Psoas muscle (tissue), 8 donors: ENCODE measurements at places on chromosomes 12 and 14.

GRCh38 chr12:49197256-49197655 lies 8.4 kb upstream of the TUBA1A start:
- no peak for DNase-seq

DNA sequence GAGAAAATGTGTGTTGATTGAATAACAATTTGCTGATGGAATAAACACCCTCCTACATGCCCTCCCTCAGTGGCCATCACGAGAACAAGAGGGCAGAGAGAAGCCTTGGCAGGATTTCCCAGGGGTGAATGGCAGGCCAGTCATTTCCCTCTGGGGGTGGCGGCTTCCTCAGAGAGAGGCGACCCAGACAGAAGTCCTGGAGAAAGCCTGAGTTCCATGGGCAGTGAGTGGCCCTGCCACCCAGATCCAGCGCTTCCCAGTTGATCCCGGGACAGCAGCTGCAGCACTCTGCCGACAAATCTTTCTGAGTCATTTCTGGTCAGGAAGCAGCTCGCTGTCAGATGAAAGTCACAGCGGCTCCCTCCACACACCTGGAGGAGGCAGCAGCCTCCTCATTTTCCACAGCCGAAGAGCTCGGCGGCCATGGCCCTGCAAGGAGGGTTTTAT lies 123.0 kb downstream of the SCARB1 start:
- peak; percentile 62 for DNase-seq

GRCh38 chr14:95467232-95467631 lies 49.2 kb downstream of the SYNE3 start:
- DNase-seq, result no peak

DNA sequence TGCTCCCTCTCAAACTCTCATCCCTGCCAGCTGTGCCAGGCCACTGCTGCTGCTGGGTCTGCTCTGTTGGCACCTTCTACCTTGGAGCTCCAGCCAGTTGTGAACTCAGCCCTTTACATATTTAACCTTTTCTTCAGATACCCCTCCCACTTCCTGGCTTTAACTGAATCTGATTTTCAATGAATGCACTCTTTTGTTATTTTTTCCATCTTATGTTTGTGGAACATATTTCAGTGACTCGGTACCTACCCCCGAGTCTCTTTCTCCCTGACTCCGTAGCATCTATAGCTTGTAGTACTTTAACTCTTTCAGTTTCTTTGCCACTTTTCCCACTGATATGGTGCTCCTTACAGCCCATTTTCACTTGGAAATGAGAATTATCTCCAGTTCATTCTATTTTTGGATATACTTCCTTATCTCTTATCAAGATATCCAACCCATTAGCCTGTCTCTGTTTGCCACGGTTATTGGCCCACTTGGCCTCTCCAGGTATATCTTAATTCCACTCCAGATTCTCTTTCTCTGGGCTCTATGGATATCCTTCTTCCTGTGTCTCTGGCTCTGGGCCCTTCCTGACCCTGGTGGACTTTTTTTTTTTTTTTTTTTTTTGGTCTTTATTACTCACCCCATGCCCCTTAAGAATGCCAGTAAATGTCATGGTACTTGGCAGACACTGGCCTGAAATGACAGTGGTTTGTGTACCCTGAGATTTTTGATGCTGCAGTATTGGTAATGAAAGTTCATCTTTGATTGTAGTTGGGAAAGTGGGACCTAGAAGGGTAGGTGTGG lies 62.7 kb downstream of the PELI2 start:
- DNase-seq, result no peak

DNA sequence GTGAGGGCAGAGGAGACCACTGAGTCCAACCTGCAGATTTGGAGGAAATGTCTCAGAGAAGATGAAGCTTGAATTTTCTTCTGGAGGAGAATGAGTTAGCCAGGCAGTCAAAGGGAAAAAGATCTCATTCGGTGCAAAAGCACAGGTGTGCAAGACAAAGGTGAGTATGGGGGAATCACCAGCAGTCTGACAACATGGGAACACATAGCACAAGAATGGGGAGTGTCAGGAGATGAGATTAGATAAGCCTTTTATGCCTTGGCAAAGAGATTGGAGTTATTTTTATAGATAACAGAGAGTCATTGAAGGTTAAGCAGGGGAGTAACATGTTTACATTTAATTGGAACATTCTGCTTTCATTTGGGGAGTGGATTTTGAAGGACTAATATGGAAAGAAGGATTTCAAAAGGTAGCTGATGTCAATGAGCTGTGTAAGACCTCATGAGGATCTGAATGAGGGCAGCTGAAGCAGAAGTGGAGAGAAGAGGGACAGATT lies 171.3 kb upstream of the NTF3 start:
- no peak for DNase-seq

GRCh38 chr12:124391340-124392261 lies 96.7 kb downstream of the RFLNA start:
- DNase-seq, result peak; percentile 75

DNA sequence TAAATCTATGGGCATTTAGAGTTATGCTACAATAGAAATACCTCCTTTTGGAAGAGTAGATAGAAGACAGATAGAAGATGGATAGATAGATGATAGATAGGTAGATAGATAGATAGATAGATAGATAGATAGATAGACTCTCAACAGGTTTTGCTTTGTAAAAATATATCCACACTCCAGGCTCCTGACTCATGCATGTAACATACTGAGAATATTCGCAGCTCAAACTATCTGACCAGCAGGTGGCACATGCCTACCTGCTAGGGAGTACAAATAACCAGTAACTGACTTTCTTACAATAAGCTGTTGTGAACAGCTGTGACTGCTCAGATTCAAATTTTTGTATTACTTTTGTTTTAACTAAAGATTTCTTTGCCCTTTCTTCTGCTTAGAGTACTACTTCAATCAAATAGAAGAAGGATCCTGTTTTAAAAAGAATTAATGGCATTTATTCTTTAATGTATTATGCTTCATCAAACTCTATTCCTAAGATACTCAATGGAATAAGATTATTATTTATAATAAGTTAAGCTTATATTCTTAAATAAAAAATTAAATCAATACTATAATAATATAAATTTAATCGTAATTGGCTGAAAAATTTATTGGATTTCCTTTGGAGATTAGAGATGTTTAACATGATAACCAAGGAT lies 15.8 kb upstream of the CPNE8 start:
- no peak for DNase-seq

DNA sequence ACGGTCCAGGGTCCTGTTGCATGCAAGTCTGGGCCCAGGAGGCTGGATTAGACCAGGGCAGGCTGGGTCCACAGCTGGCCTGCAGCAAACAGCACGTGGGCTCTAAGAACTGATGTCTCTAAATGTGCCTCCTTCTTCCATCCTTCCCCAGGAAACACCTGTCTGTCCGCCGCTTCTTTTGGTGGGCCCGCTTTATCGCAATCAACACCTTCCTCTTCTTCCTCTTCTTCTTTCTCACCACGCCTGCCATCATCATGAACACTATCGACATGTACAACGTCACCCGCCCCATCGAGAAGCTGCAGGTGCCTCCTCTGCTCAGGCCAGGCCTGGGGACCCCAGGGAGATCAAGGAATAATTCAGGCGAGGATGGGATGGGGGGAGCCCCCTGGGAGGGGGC lies 28.3 kb downstream of the NGB start:
- no peak for DNase-seq

GRCh38 chr12:110737532-110737931 lies 5.2 kb downstream of the PPP1CC start:
- DNase-seq, result no peak

GRCh38 chr14:37610945-37611523 lies 15.6 kb downstream of the TTC6 start:
- no peak for DNase-seq

GRCh38 chr12:27672643-27673042 lies 23.6 kb upstream of the REP15 start:
- DNase-seq, result no peak

DNA sequence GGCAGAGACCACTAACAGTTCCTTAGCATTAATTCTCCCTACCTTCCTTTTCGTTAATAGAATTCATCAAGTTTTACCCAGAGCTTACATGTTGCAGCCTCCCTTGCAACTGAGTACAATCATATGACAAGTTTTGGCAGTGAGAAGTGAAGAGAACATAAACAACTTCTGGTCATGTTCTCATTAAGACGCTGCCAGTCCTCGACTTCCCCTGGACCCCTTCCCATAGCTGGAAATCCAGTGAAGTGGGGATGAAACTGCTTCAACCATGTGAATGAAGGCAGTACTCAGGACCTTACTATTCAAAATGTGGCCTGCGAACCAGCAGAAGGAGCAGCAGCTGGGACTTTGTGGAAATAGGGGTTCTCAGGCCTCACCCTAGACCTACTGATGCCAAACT lies 133.9 kb downstream of the SPTSSA start:
- no peak for DNase-seq

DNA sequence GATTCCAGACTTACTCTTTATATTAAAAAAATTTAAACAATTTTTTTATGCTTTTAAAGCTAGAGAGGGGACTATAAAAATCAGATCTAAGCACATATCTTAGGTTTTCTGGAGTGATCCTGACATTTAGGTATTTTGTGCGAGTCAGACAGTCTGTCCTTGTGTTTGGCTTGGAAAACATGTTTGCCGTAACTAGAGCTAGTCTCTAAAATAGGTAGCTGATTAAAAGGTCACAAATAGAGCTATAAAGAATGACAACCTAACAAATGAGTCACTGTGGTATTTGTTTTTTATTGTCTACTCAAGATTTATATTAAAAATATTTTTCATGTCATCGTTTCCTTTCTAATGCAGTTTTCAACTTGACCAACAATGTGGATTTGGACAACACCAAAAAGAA lies 73.4 kb downstream of the MNAT1 start:
- no peak for DNase-seq

DNA sequence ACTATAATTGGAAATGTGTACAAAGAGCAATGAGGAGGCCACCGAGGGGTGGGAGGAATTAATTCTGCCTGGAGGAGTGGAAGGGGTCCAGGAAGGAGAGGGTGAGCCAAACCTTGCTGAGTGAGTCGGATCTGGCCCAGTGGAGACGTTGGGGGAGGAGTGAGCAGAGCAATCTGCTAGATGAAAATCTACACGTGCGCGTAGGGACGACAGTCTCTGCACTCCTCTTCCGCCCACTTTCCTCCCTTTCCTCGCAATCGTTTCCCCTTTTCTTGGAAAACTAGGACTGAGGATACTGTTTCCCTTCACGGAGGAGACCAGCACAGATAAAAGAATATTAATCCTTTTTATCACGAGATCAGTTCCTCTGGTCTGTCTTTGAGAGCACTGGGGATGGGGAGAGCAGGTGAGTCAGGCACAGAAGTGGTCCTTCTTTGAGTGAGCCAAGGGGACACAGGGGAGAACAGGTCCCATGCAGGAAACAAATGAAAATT lies 2.9 kb upstream of the NAB2 start:
- DNase-seq, result peak; percentile 57
